ENCODE measurements at places on chromosomes 12 and 14.

- no peak for DNase-seq
Observed at GRCh38 chr12:47366157-47366556, 286.4 kb upstream of the AMIGO2 start.

GRCh38 chr12:5308996-5309395 is 122.9 kb upstream of the NTF3 start:
- no peak for DNase-seq

GRCh38 chr14:64789696-64790095 is 85.5 kb downstream of the PLEKHG3 start:
- DNase-seq: no peak

DNA sequence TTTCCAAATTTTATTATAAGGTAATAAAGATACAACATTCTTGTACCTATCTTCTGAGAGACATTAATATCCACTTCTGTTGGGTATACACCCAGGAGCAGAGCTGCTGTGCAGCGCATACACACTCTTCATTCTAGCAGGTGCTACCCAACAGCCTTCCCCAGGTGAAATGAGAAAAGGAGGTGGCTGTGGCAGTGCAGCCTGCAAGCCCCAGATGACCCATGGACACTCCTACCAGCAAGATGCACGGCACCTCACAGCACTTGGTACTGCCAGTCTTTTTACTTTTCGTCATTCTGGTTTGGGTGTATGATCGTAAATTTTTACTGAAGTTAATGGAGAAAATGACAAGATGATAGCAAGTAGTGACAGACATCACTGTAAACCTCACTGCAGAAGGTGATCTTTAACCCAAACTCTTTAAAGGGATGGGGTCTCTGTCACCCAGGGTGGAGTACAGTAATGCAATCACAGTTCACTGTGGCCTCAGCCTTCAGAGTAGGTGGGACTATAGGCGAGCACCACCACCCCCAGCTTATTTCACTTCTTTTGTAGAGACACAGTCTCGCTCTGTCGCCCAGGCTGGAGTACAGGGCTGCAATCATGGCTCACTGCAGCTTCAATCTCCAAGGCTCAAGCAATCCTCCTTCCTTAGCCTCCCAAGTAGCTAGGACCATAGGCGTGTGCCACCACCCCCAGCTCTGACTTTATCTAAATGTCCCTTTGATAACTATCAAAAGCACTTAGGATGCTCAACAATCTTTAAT is 26.5 kb downstream of the VPS37B start:
- no peak for DNase-seq

GRCh38 chr12:19572920-19573558 is 133.7 kb downstream of the AEBP2 start:
- peak; percentile 25 for DNase-seq

DNA sequence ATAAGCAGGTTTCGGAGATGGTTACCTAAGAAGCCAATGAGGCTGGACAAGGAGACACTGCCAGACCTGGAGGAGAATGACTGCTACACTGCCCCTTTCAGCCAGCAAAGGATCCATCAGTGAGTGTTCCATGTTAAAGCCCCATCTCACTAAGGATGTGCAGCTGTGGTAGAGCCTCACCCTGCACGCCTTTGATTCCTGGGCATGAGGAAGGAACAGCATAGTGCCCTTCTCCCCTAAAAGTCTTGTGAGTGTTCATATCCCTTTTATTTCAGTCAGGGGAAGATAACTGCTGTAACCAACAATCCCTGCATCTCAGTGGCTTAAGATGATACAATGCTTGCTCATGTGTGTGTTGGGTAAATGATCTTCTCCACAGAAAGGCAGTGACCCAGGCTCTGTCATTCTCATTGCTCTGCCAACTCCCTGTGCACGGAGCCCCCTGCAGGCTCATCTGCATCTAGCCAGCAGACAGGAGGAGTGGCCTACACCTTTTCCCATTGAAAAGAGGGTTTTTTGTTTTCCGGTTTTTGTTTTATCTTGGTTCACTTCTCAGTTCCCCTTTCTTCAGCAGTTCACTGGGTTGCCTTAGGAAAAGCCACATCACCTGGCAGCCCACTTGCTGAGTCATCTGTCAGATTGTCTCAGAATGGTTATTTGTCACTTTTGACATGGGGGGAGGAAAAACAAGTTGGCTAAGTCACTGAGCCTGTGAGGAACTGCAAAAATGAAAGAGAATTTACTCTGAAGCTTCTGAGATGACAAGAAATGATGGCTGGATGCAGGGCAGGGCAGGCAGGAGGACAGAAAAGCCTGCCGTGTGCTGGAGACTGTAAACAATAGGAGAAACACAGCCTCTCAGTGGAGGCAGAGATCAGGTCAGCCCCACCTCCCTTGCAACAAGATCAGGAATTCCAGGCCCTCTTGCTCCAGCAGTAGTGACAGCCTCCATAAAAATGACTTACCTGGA is 193.3 kb downstream of the ANO4 start:
- peak; percentile 12 for DNase-seq

DNA sequence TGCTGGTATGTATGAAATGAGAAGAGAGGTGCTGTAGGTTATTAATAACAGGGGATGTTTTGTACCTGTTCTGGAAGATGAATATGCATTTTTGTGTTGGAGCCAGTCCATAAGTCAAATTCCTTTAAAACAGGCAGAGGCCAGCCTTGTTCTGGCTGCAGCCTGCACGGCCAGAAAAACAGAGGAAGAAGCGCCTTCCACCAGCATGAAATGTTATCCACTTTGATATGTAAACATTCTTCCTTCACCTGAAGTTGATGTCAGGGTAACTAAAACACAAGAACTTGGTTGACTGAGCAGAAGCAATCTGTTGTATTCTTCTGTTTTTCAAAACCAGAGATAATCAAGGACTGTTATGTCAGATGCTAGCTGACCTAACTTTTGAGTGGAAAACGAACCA is 237.9 kb upstream of the PLEKHG7 start:
- no peak for DNase-seq

DNA sequence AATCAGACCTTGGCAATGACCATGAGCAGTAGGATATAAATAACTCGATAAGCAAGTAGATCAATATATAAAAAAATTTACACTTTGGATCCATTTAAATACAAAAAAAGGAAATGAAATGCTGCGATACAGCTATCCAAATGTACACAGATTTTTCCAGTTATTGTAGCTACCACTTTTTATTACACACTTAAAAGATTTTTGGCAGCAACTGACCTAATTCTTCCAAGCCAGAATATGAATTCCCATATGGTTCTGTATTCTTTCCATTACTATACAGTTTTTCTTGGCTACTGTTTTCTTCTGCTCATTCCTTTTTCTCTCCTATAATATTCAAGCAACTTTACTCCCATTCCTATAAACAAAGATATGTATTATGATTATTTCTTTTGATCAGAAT is 52.2 kb downstream of the TMTC1 start:
- no peak for DNase-seq

DNA sequence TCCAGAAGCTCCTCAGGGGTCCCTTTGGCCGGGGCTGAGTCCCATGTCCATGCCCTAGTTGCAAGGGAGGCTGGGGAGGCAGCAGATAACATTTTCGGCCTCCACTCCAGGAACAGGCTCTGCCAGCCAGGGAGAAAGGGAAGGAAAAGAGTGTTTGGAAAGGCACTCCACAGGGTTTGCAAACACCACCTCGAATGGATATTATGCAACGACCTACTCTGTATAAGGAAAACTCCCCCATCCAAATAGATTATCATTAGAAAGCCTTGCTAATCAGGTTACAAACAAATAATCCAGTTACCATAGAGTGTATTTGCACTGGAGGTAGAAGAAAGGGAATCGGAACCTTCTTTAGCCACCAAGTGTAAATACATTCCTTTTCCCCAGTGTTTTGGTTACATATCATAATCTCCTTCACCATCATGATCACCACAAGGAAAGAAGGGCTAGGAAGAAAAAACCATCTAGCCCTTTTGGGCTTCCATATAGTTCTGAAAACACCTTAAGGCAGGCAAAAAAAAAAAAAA is 40.4 kb downstream of the TMCC3 start:
- no peak for DNase-seq

DNA sequence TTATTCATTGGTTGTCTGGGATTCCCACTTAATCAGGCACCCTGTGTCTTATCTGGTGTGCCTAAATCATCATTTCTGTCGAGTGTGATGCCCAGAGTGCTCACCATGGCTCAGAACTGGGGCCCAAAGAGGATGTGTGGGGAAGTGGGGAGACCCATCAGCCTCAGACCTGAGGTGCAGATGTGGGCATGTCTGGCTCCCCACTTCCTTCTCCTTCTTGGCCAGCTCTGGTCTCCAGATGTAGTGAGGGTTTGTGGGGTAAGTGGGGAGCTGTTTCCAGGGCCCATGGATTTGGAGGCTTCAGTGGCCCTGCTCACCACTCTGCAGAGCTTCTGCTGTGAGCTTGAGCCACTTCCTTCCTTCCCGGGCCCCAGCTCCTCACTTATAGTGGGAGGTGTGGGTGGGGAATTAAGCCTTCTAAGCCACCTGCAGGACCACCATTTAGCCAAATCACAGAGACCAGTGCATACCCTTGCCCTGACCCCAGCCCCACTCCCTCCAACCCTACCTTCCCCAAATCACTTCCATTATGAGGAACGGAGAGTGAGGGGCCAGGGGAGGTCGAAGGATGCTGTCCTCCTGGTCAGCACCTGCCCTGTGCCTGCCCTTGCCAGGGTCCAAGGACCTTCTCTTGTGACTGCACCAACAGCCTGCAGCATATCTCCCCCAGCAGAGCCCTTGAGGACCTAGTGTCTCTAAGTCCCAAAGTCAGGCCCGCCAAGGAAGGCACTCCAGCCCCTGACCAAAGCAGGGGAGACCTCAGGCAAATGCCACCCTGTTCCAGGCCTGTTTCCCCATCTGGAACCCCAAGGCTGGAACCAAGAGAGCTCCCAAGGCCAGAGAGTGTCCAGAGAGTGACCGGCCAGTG is 278.2 kb upstream of the RTL1 start:
- no peak for DNase-seq

DNA sequence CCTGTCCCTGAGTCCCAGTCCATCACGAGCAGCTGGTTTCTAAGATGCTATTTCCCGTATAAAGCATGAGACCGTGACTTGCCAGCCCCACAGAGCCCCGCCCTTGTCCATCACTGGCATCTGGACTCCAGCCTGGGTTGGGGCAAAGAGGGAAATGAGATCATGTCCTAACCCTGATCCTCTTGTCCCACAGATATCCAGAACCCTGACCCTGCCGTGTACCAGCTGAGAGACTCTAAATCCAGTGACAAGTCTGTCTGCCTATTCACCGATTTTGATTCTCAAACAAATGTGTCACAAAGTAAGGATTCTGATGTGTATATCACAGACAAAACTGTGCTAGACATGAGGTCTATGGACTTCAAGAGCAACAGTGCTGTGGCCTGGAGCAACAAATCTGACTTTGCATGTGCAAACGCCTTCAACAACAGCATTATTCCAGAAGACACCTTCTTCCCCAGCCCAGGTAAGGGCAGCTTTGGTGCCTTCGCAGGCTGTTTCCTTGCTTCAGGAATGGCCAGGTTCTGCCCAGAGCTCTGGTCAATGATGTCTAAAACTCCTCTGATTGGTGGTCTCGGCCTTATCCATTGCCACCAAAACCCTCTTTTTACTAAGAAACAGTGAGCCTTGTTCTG is 41.6 kb downstream of the DAD1 start:
- no peak for DNase-seq

DNA sequence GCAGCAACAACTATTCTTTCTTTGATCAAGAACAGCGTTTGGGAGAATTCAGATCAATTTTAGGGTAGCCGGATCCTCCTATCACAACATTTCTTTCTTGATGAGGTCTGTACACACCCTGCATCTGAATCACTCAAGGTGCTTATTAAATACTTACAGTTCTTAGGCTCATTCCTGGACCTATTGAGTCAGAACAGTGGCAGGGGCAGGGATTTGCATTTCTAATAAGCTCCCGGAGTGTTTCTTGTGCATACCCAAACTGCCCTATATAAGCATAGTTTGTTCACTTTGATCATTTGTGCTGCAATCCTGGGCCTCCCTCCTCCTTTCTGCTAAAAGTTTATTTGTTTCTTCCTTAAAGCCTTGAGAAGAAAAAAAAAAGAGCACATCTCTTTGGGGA is 80.5 kb upstream of the RPH3A start:
- no peak for DNase-seq

DNA sequence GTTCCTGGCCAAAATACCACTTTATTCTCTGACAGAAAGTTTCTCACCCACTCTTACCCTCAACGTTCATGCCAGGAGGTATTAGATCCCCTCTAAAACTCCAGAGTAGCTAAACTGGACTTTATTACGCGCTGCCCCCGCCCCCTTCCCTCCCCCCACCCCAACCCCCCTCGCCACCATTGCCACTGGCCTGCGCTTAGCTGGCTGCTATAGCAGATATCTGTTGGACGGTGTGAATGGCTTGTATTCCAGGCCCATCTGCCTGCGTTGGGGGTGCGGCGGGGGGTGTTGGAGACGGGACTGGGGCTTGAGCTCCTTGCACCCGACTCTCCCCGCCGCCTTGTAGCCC is 564 bp upstream of the THTPA start:
- DNase-seq: no peak

DNA sequence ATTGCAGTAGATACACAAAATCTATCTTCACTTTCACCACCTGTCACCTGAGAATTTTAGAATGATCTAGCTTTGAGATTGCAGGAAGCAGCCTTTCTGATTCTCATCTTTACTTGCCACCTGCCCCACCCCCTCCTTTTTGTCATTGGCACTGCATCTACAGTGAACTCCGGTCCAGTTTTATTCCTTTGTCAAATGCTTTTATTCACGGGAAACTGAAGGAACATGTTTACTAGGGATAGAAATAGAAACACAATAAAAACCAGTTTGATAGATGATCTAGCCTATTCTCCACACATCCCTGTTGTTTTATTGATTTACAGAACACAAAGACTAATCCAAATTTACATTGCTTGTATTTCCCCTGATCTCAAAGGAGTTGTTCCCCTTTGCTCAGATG is 471.7 kb upstream of the STXBP6 start:
- no peak for DNase-seq

GRCh38 chr12:111529424-111530368 is 69.4 kb downstream of the ATXN2 start:
- DNase-seq: peak; percentile 73

DNA sequence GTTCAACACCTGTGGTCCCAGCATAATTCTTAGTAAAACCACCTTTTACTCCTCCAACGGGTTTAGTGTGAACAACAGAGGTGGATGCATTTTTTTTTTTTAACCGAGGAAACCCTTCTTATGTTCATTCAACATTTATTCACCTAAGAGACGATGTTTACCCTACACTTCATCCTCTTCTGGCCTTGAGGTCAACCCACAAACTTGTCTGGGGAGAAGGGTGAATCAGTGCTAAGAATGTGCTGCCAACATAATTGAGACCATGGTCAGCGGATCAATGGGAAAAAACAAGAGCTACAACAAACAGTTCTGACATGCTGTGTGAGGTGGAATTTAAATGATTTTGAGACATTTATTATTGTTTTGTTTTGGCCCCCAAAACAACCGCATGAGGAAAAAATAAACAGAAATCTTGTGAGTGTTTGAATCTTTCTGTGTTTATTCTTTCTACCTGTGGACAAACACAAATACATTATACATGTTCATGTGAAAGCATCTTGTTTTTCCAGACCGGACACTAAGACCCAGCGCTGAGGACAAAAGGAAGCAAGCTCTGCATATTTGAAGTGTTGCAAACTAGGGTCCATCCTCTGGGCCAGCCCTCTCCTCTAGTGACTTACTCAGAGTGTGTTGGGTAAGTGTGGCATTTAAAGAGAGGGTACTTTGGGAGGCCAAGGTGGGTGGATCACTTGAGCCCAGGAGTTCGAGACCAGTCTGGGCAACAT is 5.1 kb upstream of the USP30 start:
- DNase-seq: no peak

GRCh38 chr14:42045383-42045782 is 438.7 kb downstream of the LRFN5 start:
- DNase-seq: no peak

Data from CD4-positive, alpha-beta T cell treated with Interleukin-4 for 1 hour (primary cell).